ENCODE measurements at places on chromosomes 12 and 14. TPM values are rescaled to one million over a fixed set of nuclear protein-coding genes. Genes with fewer than 3 reads are reported as not detected.

DNA sequence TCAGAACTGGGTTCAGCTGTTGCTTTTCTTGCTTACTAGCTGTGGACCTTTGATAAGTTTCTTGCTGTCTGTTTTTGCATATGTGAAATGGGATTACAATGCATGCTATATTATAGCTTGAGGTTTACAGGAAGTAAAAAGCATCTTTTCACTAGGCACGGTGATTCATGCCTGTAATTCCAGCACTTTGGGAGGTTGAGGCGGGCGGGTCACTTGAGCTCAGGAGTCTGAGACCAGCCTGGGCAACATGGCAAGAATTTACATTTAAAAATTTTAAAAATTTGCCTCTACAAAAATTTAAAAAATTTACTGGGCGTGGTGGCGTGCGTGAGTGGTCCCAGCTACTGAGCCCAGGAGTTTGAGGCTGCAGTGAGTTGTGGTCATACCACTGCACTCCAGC, 42.0 kb downstream of the CALM1 start:
- no peak overlapping the region for H3K27ac ChIP-seq
- H3K36me3 ChIP-seq: no peaks in the 10 kb centered on the region
- no peak for DNase-seq
- no peaks in the 10 kb centered on the region for H3K27me3 ChIP-seq
- H3K4me1 ChIP-seq: peaks cover 2% of the 10 kb centered on the region

DNA sequence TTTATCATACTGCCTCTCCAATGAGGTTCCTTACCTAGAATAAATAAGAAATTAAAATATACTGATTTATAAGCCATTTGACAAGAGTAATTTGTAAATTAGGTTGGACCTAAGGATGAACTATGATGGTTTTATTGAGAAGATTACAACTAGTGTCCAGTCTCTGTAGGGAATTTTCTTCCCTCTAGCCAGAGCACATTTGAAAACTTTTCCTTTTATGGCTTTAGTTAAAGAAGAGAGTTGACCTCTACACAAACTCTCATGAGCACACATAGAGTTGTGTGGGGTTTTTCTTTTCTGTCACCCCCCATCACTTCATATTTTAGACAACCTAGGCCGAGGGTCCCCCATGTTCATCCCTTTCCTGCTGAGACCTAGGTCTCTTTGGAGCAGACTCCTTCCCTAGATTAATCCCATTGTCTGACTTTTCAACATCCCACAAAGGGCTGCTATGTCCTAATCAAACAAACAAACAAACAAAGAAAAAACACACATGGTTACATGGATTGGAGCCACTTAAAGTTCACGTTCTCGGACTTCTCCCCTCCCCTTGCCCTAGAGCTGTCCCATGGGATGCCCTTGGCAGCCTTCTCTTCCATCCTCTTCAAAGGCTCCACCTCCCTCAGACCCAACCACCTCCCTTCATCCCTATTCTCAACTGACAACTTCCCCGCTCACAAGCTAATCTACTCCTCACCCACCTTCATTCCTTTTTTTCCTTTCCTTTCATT, 40.7 kb downstream of the GPR135 start:
- DNase-seq: no peak
- no peaks in the 10 kb centered on the region for H3K4me1 ChIP-seq
- H3K36me3 ChIP-seq: no peaks in the 10 kb centered on the region
- no peak overlapping the region for H3K4me3 ChIP-seq
- no peak overlapping the region for H3K27ac ChIP-seq

- H3K27ac ChIP-seq: 0 out of 2 replicates have a peak overlapping the region, but pooled peaks have one; percentile 15
- DNase-seq: no peak
- H3K4me1 ChIP-seq: peaks cover 36% of the 10 kb centered on the region
- H3K36me3 ChIP-seq: no peaks in the 10 kb centered on the region
Measured at GRCh38 chr12:116662612-116663144, 75.2 kb downstream of the SPRING1 start.

The PCED1B gene
- total RNA-seq: 0.82 TPM

DNA sequence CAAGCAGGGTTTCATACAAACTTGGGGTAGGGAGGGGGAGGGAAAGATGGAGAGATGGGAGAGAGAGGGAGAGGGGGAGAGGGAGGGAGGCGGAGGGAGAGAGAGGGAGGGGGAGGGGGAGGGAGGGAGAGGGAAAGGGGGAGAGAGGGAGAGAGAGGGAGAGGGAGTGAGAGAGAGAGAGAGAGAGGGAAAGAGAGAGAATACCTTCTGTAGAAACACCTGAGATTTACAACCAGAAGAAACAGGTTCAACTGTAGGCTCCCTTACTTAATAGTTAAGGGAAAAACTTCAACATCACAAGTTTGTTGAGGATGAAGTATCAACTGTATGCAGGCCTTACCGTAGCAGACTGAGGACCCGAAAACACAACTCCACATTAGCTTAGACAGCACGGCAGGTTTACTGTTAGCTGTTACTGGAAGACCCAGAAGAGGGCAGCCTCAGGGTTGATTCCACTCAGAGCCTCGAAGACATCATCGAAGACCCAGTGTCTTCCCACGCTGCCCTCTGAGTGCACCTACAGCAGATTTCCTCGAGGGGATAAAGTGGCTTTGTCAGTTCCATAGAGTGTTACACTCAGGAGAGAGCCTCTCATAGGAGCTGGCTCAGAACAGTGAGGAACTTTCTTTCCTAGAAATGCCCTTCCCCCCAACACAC, 72.4 kb downstream of the NT5DC3 start:
- DNase-seq: no peak
- no peak overlapping the region for H3K27ac ChIP-seq
- no peaks in the 10 kb centered on the region for H3K36me3 ChIP-seq
- no peaks in the 10 kb centered on the region for H3K27me3 ChIP-seq

DNA sequence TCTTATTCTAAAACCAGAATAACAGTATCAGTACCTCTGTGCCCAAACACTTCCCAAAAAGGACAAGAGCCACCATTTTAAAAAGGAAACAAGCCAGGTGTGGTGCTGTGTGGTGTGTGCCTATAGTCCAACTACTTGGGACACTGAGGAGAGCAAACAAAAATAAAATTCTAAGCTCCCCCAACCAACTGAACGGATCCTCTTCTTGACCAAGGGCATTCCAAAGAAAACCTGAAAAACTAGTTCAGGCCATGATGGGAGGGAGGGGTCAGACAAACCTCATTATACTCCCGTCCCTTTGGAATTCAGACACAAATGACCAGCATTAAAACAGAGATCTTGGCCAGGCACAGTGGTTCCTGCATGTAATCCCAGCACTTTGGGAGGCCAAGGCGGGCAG, 20.5 kb downstream of the SLC11A2 start:
- no peaks in the 10 kb centered on the region for H3K27me3 ChIP-seq
- no peak overlapping the region for H3K27ac ChIP-seq
- H3K36me3 ChIP-seq: peaks cover 4% of the 10 kb centered on the region
- DNase-seq: no peak

The IL31 gene
- total RNA-seq: not detected

DNA sequence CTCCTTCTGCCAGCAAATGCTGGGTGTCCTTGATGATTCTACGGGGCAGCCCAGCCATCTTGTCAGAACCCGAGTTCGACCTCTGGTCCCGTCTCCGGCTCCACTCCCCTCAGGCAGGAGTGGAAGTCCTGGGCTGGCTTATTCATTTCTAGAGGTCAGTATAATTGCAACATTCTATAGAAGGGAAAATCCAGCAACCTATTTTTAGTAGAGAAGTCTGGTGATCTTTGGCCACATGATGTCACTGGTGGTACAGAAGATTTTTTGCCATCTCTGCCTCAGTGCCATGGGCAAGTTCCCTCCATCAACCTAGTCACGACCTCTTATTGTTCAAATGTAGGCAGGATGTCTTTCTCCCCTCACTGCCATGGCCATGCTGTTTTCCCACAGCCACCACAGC, 22.4 kb downstream of the OR10G2 start:
- no peak for DNase-seq
- no peaks in the 10 kb centered on the region for H3K4me1 ChIP-seq
- H3K27ac ChIP-seq: no peak overlapping the region
- H3K27me3 ChIP-seq: peaks cover 3% of the 10 kb centered on the region

- H3K4me1 ChIP-seq: no peaks in the 10 kb centered on the region
- no peaks in the 10 kb centered on the region for H3K36me3 ChIP-seq
- H3K27me3 ChIP-seq: no peaks in the 10 kb centered on the region
- no peak for DNase-seq
- H3K27ac ChIP-seq: no peak overlapping the region
Measured at GRCh38 chr14:72664651-72665050, 229.2 kb downstream of the DPF3 start.

DNA sequence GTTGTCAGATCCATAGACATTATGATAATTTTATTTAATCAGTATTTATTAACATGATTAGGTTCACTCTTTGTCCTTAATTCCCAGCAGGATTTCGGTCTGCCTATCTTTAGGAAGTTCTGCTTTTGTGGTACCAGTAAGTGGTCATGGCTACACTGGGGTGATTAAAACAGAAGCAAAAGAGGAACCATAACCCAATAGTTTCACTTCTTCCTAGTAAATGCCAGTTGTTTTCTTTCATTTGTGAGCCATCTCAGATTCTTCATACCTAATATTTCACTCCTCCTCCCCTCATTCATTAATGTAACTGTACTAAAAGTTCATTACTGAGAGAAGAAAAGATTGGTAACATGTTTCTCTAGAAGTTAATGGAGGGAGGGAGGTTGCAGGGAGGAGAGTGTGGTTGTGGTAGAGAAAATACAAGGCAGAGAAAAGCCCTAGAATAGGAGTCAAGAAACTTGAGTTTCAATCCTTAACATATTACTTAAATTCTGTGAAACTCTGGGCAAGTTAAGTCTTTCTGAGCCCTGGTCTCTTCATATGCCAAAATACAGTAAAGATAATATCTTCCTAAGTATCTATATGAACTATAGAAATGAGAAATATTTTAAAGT, 101.2 kb downstream of the PEBP1 start:
- no peak overlapping the region for H3K4me3 ChIP-seq
- no peak for DNase-seq
- H3K36me3 ChIP-seq: peaks cover 22% of the 10 kb centered on the region
- H3K27ac ChIP-seq: no peak overlapping the region
- H3K4me1 ChIP-seq: no peaks in the 10 kb centered on the region

The SPPL3 gene
- 51.1 TPM for total RNA-seq

DNA sequence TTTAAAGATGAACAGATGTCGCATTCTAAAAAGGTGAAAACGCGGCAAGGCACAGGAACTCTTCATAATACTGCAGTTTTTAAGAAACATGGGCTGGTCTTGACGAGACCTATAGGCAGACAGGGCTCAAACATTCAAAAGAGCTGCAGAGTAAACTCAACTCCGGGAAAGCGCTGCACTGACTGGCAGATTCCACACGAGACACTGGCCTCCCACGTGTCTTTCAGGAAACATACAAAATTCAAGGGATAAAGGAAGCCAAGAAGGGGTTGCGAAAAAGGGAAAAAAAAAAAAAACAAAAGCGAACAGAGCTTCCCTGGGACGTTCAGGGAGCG, 614 bp upstream of the ARF6 start:
- H3K36me3 ChIP-seq: peaks cover 7% of the 10 kb centered on the region
- no peaks in the 10 kb centered on the region for H3K4me1 ChIP-seq
- no peaks in the 10 kb centered on the region for H3K27me3 ChIP-seq
- peak overlapping the region; percentile 80 for H3K4me3 ChIP-seq

- DNase-seq: no peak
- H3K4me1 ChIP-seq: no peaks in the 10 kb centered on the region
- H3K36me3 ChIP-seq: no peaks in the 10 kb centered on the region
- H3K4me3 ChIP-seq: no peak overlapping the region
- no peak overlapping the region for H3K27ac ChIP-seq
Measured at GRCh38 chr14:51516706-51517395, 134.9 kb upstream of the FRMD6 start.

DNA sequence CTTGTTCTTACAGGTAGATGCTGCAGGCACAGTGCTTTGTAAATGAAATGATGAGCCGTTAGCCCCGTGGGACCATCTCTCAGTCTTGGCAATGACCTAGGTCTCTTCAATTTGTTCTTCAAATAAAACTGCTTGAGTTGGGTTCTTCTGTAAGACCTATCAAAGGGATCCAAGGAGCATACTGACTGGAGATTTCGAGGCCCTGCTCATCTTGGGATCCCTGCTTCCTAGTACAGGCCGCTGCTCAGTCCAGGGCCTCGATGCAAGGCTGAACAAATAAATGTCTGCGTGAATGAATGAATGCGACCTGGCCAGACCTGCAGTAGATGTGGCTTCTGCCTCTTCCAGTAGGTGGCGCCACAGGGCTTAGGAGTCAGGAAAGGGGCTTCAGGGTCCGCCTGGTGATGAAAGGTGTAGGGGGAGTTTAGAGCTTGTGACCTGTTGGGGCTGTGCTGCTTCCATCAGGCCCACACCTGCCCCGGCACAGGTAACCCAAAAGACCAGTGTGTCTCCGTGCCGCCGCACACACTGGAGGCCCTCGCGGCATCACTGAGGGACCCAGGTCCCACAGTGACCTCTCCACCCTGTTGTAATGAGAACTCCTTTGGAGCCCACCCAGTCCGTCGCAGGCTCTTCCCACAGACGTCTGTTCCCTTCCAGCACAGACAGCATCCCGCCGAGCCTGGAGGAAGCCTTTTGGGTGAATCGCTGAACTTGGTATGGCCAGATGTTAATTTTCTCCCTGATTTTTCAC, 4.4 kb downstream of the CACNA1C start:
- H3K4me3 ChIP-seq: no peak overlapping the region
- no peaks in the 10 kb centered on the region for H3K4me1 ChIP-seq
- H3K27me3 ChIP-seq: peaks cover 15% of the 10 kb centered on the region
- H3K27ac ChIP-seq: no peak overlapping the region

GRCh38 chr12:15669256-15669948, 119.8 kb downstream of the EPS8 start:
- H3K4me1 ChIP-seq: no peaks in the 10 kb centered on the region
- H3K27me3 ChIP-seq: no peaks in the 10 kb centered on the region
- H3K36me3 ChIP-seq: no peaks in the 10 kb centered on the region
- no peak for DNase-seq

- H3K27me3 ChIP-seq: no peaks in the 10 kb centered on the region
- no peak for DNase-seq
- no peaks in the 10 kb centered on the region for H3K4me1 ChIP-seq
- H3K36me3 ChIP-seq: no peaks in the 10 kb centered on the region
- no peak overlapping the region for H3K4me3 ChIP-seq
Measured at GRCh38 chr12:75139196-75139595, 70.4 kb downstream of the KCNC2 start.

GRCh38 chr12:11564984-11565651, 84.4 kb upstream of the ETV6 start:
- H3K27me3 ChIP-seq: peaks cover under 1% of the 10 kb centered on the region
- H3K27ac ChIP-seq: no peak overlapping the region
- H3K4me3 ChIP-seq: no peak overlapping the region
- H3K36me3 ChIP-seq: no peaks in the 10 kb centered on the region
- no peaks in the 10 kb centered on the region for H3K4me1 ChIP-seq

All from Panc1 (cell line).